Stimulated activated CD4-positive, alpha-beta T cell treated with anti-CD3 and anti-CD28 coated beads, TNF-alpha, amount 100 ng/mL, for 4 hours (primary cell): ENCODE measurements at places on chromosomes 12 and 14.
A peak's percentile ranks its signal among the peaks of the same experiment; 100 is the strongest.

DNA sequence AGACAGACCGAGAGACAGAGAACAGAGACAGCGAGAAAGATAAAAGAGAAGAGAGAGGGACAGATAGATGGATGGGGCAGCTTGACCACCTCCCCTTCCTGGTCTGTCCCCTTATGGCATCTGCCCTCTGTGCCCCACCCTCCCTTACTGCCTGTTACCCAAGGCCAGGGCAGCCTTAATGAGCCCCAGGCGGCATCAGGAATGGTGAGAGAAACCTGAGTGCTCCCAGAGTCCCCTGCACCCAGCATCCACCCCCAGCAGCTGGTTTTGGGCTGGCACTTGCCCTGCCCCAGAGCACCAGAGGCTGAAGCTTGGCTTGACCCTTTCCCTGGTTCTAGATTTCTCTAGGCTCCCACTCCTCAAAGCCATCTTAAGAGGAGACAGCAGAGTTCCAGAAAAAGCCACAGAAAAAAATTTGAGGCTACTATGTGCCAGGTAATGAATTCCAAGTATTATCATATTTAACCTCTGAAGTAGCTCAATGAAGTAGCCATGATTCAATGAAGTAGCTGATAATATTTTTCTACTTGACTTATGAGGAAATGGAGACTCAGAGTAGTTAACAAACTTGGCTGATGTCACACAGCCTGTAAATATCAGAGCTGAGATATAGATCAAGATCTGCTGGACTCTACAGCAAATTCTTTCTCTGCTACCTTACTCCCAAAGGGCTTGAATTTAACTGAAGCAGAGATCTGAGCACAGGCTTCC lies 2.0 kb upstream of the ZNF385A start:
- DNase-seq, result no peak

- peak; percentile 77 for DNase-seq
These were observed at the start of gene KIF21A for GRCh38 chr12:39443081-39443928. Gene KIF21A, minus strand, starts transcription at chr12:39443120. Its CDS starts 150 bp downstream, at chr12:39442970.

DNA sequence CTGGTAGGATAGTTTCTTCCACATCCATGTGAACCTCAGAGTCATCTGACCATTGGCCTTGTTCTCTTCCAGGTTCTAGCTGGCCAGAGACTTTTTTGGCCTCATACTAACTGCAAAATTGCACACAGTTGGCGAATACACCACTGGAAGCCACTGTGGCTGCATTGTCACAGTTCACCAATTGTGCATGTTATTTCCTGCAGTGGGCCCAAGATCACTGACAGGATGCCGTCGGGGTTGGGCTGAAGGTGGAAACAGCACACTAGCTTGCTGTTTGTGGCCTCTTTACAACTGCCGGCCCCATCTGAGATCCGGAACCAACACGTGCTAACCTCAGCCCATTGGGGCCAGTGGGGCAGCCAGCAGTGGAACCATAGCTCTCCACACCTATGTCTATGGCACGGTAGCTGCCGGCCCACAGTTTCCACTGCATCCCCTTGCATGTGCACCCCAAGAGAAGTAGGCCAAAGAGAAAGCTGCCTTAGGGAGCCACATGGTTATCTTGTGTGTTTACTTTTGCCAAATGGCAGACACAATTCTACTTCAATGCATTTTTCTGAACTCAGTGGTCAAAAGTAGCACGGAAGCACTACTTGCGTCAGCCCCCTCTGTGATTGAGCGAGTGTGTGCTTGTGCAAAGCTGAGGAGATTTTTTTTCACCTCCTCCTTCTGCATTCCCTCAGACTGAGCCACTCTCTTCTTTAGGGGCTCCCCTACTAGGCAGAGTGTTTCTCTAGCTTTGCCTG lies 464.0 kb downstream of the RAD51B start:
- DNase-seq, result no peak

GRCh38 chr12:25817166-25817565 lies 141.3 kb upstream of the RASSF8 start:
- DNase-seq, result no peak

GRCh38 chr14:57317248-57317833 lies 48.6 kb downstream of the AP5M1 start:
- DNase-seq, result peak; percentile 54
